Omental fat pad (tissue), 4 donors: ENCODE measurements at places on chromosomes 16 and 17.

DNA sequence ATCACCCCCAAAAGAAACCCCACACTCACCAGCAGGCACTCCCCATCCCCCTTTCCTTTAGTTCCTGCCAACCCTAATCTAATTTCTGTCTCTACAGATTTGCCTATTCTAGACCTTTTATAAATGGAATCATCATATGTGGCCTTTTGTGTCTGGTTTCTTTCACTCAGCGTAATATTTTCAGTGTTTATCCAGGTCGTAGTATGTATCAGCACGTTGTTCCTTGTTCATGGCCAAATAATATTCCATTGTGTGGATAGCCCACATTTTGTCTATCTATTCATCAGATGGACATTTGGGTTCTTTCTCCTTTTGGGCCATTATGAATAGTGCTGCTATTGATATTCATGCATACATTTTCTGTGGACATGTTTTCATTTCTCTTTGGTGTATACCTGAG lies 73.6 kb downstream of the OR1D5 start:
- DNase-seq, result no peak

DNA sequence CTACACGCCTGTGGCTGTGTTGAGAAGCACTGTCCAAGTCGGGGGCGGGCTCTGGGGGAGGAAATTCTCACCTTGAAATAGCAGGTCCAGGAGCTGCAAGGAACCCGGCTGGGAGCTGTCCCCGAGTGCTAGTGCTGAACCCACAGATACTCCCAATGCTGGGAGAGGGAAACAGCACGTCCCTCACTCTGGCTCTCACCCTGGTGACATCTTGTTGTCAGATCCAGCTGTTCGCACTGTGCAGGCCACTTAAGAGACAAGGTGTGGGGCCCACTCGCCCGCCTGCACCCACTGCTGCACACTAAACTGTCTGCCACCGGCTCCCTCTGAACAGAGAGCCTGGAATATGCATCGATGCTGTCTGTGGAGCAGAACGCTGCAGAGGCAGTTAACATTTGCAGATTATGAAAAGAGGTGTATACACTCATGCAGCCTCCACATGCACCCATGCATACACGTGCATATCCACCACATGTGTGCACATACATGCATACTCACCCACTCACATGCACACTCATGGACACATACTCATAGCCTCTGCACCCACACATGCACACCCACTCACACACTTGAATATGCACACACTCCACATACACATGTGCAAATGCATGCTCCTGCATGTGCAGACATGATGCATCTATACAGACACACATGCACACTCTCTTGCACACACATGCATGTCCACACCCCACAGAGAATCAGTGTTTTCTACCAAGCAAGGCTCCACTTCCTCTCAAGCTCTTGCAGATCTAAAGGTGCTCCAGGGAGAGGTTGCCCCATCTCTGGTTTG lies 42.0 kb downstream of the MGAT5B start:
- no peak for DNase-seq

- DNase-seq, result no peak
Observed at GRCh38 chr17:6018788-6019187, 51.4 kb upstream of the WSCD1 start.

GRCh38 chr17:48326310-48326709 lies 103.7 kb downstream of the SKAP1 start:
- no peak for DNase-seq

DNA sequence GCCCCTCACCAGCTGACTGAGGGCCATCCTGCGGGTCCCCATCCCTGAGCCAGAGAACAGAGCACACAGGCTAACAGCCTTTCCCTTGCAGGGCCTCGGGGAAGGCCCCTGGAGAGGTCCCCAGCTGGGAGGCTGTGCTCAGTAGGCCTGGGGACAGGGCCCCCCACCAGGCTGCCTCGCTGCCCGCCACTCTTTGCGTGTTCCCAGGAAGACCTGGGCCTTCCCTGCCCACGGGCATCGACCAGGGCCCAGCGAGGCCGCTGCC lies 785 bp downstream of the HID1 start:
- DNase-seq, result no peak

DNA sequence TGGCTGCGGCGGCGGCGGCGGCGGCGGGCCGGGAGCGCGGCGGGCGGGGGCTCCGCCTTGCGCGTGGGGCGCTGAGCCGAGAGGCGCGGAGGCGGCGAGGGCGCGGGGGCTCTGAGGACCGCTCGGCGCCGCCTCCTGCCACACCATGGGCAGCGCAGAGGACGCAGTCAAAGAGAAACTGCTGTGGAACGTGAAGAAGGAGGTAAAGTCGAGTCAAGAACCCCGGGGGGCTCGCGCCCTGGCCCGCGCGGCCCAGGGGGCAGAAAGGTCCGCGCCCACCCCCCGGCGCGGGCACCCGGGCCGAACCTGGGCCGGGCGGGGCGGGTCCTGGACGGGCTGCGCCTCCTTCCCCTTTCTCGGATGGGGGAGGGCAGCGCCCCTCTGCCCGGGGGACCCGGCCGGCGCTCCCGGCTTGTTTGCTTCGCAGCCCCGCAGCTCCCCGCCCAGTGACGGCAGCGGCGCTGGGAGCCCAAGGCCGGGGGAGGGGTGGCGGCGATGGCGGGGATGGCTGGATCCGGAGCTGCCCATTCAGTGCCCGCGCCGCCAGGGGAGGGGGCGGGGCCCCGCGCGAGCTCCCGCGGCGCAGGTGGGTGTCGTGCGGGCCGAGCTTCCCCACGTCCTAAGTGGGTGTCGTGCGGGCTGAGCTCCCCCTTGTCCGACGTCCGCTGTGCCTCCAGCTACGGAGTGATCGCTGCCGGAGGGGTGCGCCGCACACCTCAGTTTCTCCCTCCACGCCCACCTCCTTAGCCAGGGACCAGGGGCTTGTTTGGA lies 428 bp downstream of the SGSM2 start:
- peak; percentile 25 for DNase-seq

DNA sequence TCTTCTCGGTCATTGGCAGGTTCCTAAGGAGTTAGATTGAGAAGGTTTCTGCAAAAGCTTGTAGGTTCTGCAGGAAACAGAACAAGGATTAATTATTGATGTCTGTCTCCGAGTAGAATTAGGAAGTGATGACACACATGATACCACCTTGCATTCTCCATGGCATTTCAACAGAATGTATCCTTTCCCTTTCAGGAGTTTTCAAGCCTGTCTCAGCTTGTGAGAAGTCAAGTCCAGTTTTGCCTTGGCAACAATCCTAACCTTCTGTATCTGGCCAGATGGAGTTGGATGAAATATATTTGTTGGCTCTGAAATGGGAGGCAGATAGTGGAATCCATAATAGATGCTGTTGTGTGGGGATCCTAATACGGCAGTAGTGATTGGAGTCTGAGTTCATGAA lies 235.5 kb downstream of the SHISA9 start:
- DNase-seq, result no peak

GRCh38 chr16:55033225-55034156 lies 102.8 kb downstream of the IRX5 start:
- DNase-seq, result no peak

GRCh38 chr16:25916037-25916436 lies 224.3 kb downstream of the HS3ST4 start:
- DNase-seq, result no peak

DNA sequence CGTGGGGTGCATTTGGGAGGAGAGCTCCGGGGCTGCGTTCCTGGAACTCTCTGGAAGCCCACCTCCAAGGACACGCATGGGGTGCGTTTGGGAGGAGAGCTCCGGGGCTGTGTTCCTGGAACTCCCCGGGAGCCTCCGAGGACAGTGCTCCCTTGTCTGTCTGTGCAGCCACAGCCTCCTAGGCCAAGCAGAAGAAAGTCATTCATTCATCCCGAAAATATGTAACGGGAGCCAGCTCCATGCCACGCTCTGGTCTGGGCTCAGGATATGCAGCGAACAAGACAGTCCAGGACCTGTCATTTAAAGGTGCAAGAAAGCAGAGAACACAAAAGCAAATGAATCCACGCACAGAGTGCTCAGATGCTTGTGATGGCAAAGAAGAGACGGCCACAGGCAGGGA lies 7.9 kb downstream of the ENPP7 start:
- DNase-seq, result no peak

GRCh38 chr16:24515186-24515585 lies 24.2 kb upstream of the RBBP6 start:
- DNase-seq, result no peak

GRCh38 chr17:16040710-16041251 lies 41.2 kb downstream of the TTC19 start:
- no peak for DNase-seq
